ENCODE measurements at places on chromosomes 4 and X.

DNA sequence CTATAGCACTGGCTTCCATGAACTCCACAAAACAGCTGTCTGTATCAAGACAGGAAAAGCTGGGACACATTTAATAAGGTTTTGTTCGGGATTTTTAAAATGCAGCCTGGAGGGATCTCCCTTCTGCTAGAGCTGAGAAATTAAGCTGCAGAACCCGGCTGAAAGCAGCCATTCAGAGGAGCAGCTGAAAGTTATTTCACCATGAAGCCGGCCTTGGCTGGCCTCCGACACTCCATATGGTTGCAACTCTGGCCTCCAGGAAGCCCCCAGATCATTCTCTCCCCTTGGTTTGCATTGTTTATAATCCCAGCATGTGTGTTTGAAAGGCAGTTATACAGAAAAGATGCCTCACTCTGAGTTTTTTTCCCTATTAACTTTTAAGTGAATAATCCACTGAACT lies 239.4 kb downstream of the SPATA18 start:
- no peak for DNase-seq

DNA sequence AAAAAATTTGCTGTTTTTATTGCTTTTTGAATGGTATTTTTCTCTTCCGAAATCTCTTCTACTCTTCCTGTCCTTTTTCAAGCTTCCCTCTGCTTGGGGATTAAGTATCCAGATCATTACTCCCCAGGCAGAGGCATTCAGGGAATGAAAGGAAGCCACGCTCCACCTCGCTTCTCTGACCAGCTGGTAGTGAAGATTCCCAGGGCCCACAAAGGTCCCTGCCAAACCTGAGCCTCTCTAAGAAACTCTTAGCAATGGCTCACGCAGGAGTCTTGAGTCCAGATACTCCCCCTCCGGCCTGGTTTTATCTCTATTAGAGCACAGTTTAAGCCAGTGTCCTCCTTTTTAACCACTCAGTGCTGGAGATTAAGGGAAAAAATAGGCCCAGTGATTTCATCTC lies 51.4 kb upstream of the SOD3 start:
- DNase-seq = no peak

- DNase-seq = no peak
Observed at GRCh38 chr4:149794352-149794751, 21.3 kb downstream of the IQCM start.

DNA sequence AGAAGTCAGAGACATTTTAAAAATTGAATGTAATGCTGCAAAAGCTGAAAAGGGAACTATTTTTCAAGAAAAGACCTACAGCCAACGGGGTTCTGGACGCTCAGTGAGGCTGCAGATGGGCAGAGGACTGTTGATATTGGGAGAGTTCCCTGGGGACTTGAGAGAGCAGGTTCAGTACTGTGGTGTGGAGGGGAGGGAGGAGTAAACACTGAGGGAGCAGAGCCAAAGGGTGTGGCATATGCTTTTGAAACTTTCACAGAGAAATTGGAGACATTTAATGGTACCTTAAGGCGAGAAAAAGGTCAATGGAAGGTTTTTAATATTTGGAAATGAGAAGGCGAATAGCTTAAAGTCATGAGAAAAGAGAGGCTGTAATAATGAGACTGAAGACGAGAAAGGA lies 62.2 kb upstream of the GPM6A start:
- DNase-seq = no peak

- DNase-seq = no peak
Observed at GRCh38 chr4:114062499-114062898, 83.1 kb upstream of the ARSJ start.

DNA sequence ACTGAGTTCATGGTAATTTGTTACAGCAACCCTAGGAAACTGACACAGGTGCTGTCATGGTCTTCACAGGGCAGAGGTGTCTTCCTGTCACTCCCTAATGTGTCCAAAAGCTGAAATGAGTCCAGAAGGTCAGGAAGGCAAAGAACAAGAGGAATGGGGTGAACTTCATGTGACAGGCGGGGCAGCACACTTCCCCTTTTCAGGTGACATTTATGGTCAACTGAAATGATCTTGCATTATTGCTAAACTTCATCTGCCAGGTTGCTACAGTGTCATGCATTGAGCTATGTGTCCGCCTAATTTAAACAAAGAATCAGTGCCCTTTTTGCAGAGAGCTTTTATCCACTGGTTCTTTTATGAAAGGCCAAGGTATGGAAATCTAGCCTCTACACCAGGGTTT lies 15.9 kb upstream of the CCDC149 start:
- DNase-seq = no peak

- no peak for DNase-seq
Observed at GRCh38 chr4:108628411-108628810, 8.0 kb downstream of the RPL34 start.

GRCh38 chrX:65720381-65720964 lies 53.0 kb downstream of the MSN start:
- DNase-seq = no peak

GRCh38 chrX:75997692-75998091 lies 175.2 kb upstream of the PBDC1 start:
- DNase-seq = no peak

Measured in activated CD8-positive, alpha-beta memory T cell treated with anti-CD3 and anti-CD28 coated beads for 1 hour (primary cell).